H9 (cell line): ENCODE measurements at places on chromosomes 5 and 9. TPM values are rescaled to one million over a fixed set of nuclear protein-coding genes. Genes with fewer than 3 reads are reported as not detected.

Gene NOXA1
- total RNA-seq: 1.8 and 2.0 TPM in 2 replicates

Gene RARS1
- 97.5 and 108 TPM in 2 replicates for total RNA-seq

Gene TYRP1
- total RNA-seq: 0.18 TPM in 1 of 2 replicates, not detected in the other

Gene OR13C2
- total RNA-seq: not detected in 2 replicates

Gene SSNA1
- total RNA-seq: 69.2 and 69.4 TPM in 2 replicates

Gene CACNA1B
- 6.5 and 7.8 TPM in 2 replicates for total RNA-seq

Gene THOC3
- 123 TPM in 2 replicates for total RNA-seq

Gene ORM2
- 1.2 and 1.4 TPM in 2 replicates for total RNA-seq

Gene ARSI
- 1.3 and 1.7 TPM in 2 replicates for total RNA-seq

Gene CPEB4
- total RNA-seq: 8.6 and 8.7 TPM in 2 replicates

Gene ADAMTS12
- 5.2 and 6.2 TPM in 2 replicates for total RNA-seq

Gene GPX3
- 20.4 and 20.9 TPM in 2 replicates for total RNA-seq

Gene SAPCD2
- 29.8 and 30.0 TPM in 2 replicates for total RNA-seq

Gene PGM5
- not detected in 2 replicates for total RNA-seq

Gene SLC6A3
- total RNA-seq: 0.50 and 0.61 TPM in 2 replicates

Gene CCIN
- 0.11 TPM in 1 of 2 replicates, not detected in the other for total RNA-seq

Gene UBTD2
- total RNA-seq: 39.9 and 42.6 TPM in 2 replicates

Gene OTULIN
- 32.1 and 35.8 TPM in 2 replicates for total RNA-seq

Gene UBE2QL1
- 0.11 and 0.15 TPM in 2 replicates for total RNA-seq

Gene DMGDH
- 0.37 TPM in 1 of 2 replicates, not detected in the other for total RNA-seq

Gene CDH9
- total RNA-seq: 0.61 and 0.79 TPM in 2 replicates

Gene IRX2
- 91.6 and 94.4 TPM in 2 replicates for total RNA-seq

Gene PRRT1B
- total RNA-seq: 0.72 and 1.0 TPM in 2 replicates

Gene PCDHGB4
- total RNA-seq: 3.8 and 4.2 TPM in 2 replicates

Gene SLC6A19
- total RNA-seq: not detected in 2 replicates

Gene KCNN2
- total RNA-seq: 21.0 and 21.7 TPM in 2 replicates

Gene PCDHA12
- 7.1 and 7.2 TPM in 2 replicates for total RNA-seq

Gene GCNT4
- 0.63 and 0.66 TPM in 2 replicates for total RNA-seq

Gene SPATA6L
- 0.75 and 0.87 TPM in 2 replicates for total RNA-seq
